Skin of body (tissue), 3 donors: ENCODE measurements at places on chromosomes 3 and 15. TPM values are rescaled to one million over a fixed set of nuclear protein-coding genes. Genes with fewer than 3 reads are reported as not detected.

MORC1 gene
- total RNA-seq, result not detected

PYGO1 gene
- 11.3 TPM for total RNA-seq

ZBBX gene
- not detected for total RNA-seq

THBS1 gene
- total RNA-seq, result 291 TPM

RAB6B gene
- 1.8 TPM for total RNA-seq

MIX23 gene
- total RNA-seq, result 18.9 TPM

GLT8D1 gene
- 86.9 TPM for total RNA-seq

CPNE9 gene
- total RNA-seq, result 0.39 TPM

CCRL2 gene
- total RNA-seq, result 1.2 TPM

RRP9 gene
- total RNA-seq, result 9.8 TPM

DNA sequence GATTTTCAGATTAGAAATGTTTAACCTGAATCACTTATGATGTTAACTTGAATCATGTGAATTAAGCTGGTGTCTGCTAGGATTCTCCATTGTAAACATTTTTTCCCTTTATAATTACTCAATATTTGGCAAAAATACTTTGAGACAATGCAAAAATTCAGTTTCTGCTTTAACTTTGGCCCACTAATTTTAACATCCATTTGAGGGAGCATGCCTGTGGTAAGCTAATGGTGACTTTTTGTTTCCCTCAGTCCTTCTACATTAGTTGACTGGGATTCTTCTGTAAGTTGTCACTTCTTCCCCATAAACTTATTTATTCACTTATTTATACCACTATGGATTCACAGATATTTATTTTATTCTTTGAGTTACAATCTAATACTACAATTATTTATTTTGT, 59.3 kb downstream of the PIK3R4 start:
- DNase-seq, result no peak

DNA sequence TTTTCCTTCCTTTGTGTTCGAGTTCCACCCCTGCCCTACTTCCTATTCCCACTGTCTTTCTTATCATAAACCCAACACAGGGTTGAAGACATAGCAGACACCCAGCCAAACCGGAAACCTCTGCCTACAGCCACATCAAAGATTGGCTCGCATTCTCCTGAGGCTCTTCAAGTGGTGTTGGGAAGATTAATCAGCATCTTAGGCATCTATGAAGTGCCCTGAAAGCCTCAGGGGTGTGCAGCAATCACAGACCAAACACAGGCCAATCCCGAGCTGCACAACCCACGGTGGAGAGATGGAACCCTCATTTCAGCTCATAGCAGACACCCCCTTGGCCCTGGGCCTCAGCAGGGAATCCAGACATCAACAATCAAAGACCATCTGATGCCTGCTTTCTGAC, 255.9 kb downstream of the XXYLT1 start:
- DNase-seq, result no peak

GRCh38 chr3:10074666-10075065, 33.4 kb downstream of the FANCD2OS start:
- no peak for DNase-seq

DNA sequence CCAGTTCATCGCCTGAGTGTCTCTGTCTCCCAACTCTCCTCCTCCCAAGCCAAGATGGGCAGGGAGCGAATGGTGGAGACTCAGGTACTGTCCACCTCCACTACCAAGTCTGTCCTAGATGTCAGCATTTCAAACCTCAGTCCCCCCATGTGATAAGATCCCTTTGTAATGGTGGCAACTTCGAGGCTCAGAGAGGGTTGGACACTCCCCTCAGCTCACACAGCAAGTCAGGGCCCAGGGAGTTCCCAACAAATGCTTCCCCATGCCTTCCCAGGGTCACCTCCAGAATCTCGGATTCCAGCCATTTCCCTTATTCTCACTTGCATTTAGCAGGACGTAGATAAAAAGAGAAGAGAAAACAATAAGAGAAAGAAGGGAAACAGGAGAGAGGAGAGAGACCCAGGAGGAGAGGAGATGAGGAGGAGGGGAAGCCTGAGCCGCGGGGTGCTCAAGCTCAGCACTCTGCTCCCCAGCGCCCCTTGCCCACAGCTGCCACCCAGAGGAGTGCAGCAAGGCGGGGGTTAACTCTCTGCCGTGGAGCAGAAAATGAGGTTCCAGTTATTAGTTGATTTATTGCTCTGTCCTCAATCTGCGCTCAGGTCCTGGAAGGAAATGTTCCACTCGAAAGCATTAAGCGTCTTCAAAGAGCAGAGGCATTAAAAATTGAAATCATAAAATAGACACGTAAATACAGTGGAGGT, 84.1 kb upstream of the LINGO1 start:
- no peak for DNase-seq

DNA sequence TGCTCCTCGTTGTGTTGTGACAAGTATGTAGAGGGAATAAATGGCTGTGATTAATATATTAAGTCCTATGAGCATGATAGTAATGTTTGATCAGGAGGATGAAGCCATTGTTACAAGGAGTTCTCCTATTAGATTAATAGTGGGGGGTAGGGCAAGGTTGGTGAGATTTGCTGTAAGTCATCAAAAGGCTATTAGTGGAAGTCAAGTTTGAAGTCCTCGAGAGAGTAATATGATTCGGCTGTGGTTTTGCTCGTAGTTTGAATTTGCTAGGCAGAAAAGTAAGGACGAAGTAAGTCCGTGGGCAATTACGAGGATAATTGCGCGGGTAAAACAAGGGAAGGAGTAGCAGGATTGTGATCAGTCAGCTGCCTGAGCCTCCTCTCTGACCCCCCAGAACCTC, 26.0 kb upstream of the BUB1B start:
- no peak for DNase-seq

DNA sequence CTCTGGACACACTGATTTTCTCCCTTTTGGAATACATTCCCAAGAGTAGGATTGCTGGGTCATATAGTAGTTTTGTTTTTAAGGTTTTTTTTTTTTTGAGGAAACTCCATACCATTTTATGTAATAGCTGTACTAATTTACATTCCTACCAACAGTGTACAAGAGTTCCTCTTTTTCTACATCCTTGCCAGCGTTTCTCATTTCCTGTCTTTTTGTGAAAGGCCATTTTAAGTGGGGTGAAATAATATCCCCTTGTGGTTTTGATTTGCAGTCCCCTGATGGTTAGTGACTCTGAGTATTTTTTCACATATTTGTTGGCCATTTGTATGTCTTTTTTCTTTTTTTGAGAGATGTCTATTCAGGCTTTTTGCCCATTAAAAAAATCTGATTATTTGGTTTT, 1205.5 kb downstream of the ROBO1 start:
- DNase-seq, result no peak

- DNase-seq, result no peak
Measured at GRCh38 chr3:176933704-176934103, 263.6 kb downstream of the TBL1XR1 start.

GRCh38 chr3:42884324-42884723, 8.6 kb upstream of the CYP8B1 start:
- no peak for DNase-seq

DNA sequence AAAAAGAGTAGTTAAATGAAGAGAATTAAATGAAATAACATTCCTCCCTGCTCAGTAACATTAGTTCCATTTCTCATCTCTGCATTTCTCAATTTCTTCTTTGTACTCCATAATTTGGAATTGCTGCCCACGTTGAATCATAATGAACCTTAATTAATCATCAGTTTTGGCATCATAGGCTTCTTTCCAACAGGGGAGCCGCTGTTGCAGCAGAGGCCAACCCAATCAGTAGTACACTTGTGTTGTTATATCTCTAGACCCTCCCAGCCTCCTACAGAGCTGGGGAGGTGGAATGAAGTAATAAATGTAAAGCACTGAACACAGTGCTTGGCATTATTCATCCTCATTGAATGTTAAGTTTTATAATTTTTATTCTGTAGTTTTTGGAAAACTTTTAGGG, 240.7 kb downstream of the CHST2 start:
- DNase-seq, result no peak

DNA sequence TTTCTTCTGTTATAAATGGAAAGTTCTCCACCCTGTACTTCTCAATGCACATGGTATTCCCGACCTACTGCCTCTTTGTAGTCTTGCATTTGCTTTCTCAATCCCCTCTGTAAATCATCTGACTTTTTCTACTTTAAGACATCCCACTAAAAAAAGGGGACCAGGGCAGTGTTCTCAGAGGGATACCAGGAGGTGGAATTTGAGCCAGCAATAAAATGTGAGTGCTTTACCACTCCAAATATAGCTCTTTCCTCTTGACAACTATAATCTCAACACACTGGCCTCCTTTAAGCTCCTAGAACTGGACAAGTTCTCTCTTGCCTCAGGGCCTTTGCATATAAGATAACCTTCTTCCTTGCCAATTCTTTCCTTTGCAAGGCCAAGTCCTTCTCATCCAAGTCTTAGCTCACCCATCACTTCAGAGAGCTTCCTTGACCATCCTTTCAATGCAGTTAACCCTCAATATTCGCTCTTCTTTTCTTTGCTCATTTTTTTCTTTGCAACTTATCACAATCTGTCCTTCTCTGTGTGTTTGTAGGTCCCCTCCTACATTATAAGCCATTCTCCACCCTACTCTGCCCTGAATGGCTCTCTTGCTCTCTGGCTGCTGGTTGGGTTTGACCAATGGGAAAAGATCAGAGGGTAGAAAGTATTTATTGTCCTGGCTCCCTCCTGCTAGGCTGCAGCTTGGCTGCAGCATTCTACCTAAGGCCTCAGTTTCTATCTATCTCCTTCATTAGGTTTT, 93.4 kb downstream of the PRICKLE2 start:
- DNase-seq, result no peak

DNA sequence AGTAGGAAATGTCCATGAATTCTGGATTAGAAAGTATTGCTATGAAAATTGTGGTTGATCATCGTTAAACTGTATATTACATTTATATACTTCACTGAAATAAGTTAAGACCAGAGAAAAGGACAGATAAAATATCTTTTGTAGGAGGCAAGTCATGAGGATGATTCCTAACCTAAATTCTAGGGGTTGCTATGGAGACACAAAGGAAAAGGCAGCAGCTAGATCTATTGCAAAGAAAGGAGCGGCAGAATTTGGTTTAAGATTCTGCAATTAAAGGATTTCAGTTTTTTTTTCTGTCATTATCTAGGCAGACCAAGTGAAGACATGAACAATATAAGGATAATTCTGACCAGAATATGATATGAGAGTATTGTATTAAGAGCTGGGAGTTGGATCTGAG, 136.1 kb downstream of the CHL1 start:
- DNase-seq, result no peak

DNA sequence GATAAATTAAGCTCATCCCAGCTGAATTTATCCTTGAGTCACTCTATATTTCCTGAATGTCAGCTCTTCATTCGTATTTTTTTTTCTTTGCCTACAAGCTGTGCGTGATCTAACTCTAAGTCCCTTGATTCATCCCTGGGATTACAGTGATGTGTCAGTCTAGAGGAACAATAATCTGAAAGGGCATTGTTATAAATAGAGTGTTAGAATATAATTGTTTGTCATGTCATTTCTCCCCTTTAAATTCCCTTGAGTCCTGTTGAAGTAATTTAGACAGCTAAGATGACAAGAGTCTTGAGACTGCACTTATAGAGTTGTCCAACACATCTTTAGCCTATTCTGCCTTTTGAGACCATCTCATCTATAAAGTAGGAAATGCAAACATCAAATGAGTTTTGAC, 621.8 kb downstream of the ZIC1 start:
- no peak for DNase-seq

GRCh38 chr3:71090207-71090606, 493.3 kb downstream of the FOXP1 start:
- DNase-seq, result no peak

- peak; percentile 27 for DNase-seq
Measured at GRCh38 chr3:185983495-185984141, 45.8 kb upstream of the TRA2B start.

- DNase-seq, result no peak
Measured at GRCh38 chr3:83216919-83217594, 1455.6 kb upstream of the GBE1 start.

GRCh38 chr3:9649791-9650521, 651 bp downstream of the MTMR14 start:
- no peak for DNase-seq

DNA sequence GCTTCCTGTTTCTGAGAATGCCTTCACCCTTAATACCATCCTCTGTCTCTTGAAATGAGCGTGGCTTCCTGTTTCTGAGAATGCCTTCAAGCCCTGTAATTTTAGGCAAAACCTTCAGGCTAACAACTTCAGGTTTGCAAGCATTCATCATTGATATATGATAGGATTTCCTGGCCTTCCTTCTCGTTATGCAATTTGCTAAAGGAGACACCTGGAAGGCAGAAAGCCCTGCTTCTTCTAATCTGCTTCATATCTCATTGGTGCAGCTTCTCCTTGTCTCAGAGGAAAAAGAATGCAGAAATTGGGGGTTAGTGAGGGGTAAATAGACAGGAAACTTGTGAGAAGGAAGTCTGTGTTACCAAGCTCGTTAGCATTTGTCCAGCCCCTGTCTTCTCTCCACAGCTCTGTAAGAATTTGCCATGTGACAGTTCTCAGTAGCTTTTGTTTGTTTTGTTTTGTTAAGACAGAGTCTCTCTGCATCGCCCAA, 7.3 kb downstream of the ARL6IP5 start:
- DNase-seq, result no peak

DNA sequence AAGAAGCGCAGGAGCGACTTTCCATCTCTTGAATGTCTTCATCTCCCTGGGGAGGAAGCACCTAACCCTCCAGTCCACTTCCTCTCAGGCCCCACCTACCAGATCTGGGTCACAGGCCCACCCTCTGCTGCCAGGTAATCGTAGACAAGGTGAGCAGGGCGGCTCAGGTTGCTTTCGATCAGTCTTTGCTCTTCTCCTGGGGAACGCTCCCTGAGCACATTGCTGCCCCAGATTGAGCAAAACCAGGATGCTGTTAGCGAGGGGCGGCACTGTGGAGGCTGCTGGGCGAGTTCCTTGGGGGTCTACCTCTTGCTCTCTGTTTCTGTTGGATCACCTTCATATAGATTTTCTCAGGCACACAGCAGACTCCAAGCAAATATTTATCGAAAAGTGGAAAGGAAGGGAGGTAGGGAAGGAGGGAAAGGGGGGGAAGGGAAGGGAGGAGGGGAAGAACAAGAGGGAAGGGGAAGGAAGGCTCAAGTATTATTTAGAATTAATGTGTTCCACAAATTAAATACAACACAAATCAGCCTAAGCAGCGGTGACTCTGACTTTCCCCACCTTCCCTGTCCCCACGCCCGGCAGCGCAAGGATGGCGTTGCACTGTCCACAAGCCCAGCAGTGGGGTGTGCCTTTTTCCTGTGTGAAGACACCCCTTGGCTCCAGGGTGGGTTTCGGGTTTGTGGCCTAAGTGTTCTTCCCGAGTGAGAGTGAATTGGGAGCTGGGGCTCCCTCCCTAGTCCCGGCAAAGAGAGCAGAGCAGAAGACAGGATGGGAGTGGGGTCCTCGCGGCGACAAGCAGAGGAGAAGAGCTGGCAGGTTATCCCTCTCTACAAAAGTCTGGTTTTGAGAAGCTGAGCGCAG, 6.1 kb upstream of the PCSK6 start:
- DNase-seq, result no peak
